ENCODE measurements at places on chromosomes 13 and 19. TPM values are rescaled to one million over a fixed set of nuclear protein-coding genes. Genes with fewer than 3 reads are reported as not detected.

GRCh38 chr13:32887617-32888016, 128.6 kb upstream of the KL start:
- DNase-seq = no peak

- peak; percentile 3 for DNase-seq
Measured at GRCh38 chr13:26819046-26819445, 58.5 kb upstream of the GPR12 start.

- peak; percentile 75 for DNase-seq
Measured at GRCh38 chr13:25171517-25172302, at the start of gene AMER2. Gene AMER2 (minus strand): TSS chr13:25172288. CDS start chr13:25171619, 669 bp downstream.

Gene KLF12
- 8.8 TPM for total RNA-seq

Gene NCAN
- total RNA-seq = 0.03 TPM

Data from lung (tissue), 17 donors.